ENCODE measurements at places on chromosomes 3 and 15.

DNA sequence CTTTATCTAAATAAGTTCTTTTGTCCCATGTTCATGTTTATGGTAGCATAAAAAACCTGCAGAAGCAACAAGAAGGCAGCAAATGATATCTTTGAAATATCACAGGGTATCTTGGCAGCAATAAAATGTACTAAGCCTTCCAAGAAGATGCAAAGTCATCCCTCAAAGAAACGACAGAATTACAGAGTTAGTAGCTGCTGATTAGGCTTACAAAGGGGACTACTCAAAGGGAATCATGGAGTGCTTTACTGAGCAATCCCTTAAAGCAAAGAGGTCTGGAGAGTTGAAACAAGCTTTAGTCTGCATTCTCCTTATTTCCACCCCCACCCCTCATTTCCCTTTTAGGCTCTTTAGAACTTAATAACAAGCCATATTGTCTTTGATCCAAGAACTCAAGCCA lies 935.0 kb downstream of the SQOR start:
- no peak for DNase-seq

DNA sequence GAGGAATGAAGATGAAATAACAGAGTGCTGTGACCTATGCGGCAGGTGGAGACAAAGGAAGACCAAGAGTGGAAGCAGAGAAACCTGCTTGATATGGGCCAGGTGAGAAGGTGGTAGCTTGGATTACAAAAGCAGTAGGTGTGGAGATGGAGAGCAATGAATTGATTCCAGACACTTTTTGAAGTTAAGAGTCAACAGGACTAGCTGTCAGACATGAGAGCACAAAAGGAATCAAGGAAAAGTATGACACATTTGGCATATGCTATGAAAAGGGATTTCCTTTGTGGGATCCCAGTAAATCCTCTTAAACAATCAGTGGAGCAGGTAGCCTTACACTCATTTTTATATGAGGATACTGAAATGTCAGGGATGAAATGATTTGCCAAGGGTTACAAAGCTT lies 160.5 kb downstream of the GREM1 start:
- DNase-seq = no peak

- no peak for DNase-seq
Measured at GRCh38 chr15:83653288-83653638, 660 bp upstream of the ADAMTSL3 start.

GRCh38 chr15:71677352-71677751 lies 133.0 kb upstream of the NR2E3 start:
- DNase-seq = no peak

- peak; percentile 47 for DNase-seq
Measured at GRCh38 chr15:40047415-40048210, 8.6 kb upstream of the SRP14 start.

DNA sequence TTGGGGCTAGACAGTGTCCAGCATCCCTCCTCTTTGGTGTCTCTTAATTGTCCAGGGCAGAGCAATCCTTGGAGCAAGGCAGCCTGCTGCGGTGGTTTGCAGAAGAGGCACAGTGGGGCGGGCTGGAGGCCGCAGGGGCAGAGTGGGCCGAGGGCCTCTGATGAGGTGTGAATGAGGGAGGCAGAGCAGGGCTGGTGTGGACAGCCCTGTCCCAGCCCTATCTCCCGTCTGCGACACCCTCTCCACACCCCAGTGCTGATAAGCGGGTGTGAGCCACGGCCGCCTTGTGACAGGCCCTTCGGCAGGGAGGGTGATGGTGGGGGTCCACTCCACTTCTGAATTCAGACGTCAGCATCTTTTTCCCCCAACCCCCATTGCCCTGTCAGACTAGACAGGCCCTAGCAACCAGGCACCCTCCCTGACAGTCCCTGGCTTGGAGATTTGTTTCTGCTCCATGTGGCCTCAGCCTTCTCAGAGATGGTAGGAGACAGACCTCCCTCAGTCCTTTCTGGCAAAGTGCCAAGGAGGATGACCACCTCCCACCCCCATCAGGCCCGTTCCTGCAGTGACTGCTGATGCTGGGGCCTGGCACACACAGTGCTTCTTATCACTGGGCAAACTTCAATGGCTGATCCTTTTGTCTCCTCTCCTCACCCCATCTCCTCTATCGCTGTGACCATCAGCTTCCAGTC lies 37.3 kb downstream of the EXOG start:
- DNase-seq = no peak

DNA sequence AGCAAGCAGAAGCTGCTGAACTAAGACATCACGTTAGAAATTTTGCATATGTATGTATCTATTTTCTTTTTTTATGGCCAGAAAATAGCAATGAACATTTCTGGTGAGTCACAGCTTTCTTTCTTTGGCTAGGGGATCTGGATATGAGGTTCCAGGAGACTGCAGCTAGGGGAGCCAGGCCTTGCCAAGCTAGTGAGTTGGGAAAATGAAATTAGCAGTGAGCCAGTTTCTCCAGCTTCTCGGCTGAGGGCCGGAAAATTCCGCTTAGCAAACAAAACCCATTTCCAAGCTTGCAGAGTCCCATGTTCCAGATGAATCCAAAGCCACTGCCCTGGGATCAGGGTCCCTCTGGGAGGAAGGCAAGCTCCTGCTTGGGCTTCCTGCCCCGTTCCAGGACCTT lies 137.6 kb downstream of the SRGAP3 start:
- no peak for DNase-seq

GRCh38 chr3:170179432-170179831 lies 2.1 kb downstream of the PHC3 start:
- DNase-seq = no peak

GRCh38 chr3:107848351-107848915 lies 242.4 kb downstream of the CD47 start:
- no peak for DNase-seq

DNA sequence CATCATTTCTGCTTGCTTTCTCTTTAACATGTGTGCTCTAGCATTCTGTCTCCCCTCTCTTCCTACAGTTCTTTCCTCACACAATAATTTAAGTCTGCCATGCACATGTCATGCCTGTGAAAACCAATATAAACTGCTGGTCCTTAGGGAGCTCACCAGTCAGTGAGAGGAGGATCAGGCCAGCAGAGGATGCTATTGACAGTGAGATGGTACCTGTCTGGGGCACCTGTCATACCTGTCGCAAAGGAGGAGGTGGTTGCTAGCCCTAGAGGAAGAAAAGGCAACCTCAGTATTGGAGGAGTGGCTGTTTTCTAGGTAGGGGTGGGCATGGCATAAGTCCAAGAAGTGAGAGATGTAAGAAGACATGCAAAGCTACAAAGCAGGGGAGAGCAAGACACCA lies 194.6 kb downstream of the GABRG3 start:
- DNase-seq = no peak

DNA sequence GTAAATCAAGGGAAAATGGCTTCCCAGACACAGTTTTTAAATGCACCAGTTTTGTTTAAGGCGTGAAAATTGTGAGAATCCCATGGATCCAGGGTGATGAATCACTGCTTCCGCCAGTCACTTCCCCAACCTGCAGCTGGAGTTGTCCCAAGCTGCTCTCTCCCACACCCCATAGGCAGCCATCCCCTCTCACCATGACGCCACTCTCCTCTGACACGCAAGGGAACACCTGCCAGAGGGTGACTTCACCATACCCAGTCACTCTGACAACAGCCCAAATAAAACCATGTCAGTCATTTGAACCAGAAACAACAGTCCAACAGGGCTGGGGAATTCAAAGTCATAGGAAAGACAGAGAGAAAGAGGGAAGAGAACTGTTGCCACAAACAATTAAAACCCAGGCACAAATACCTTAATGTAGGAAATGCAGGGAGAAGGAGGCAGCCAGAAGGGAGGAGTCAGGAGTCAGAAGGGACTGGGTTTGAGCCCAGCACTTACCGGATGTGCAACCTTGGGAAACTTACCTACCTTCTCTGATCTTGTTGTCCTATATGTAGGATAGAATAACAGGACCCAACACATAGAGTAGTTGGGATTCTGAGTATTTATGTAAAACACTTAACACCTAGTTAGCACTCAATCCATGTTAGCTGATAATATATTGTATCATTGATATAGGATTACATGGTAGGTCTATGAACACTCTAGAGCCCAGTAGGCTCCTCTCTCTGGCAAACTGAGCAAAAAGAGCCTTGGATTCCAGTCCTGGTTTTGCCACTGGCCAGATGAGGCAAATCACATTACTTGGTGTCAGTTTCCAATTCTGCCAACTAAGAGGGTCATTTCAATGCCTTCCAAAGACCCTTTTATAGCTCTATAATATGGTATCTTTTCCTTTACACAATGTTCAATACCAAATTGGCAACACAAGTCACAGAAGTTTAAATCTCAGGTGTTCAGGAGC lies 326.3 kb upstream of the ICE2 start:
- DNase-seq = no peak

- DNase-seq = no peak
Measured at GRCh38 chr3:135199137-135199536, 404.1 kb downstream of the EPHB1 start.

GRCh38 chr3:128867200-128868125 lies 12.0 kb upstream of the ACAD9 start:
- no peak for DNase-seq

GRCh38 chr3:51340013-51340829 lies 44.9 kb upstream of the MANF start:
- no peak for DNase-seq

GRCh38 chr15:97960364-97961066 lies at the start of gene ARRDC4:
ARRDC4 (plus strand) TSS chr15:97960703; CDS start chr15:97960862, 159 bp downstream.
- peak; percentile 81 for DNase-seq

All from stimulated activated naive CD4-positive, alpha-beta T cell treated with Interleukin-2 at 50 U/mL for 16 hours (primary cell).